ENCODE measurements at places on chromosomes 7 and 10. TPM values are rescaled to one million over a fixed set of nuclear protein-coding genes. Genes with fewer than 3 reads are reported as not detected.

Gene LRRC18
- total RNA-seq = not detected

Gene CALHM1
- total RNA-seq = not detected

Gene ACBD7
- total RNA-seq = 2.2 TPM

Gene CPN1
- total RNA-seq = not detected

Gene FBXL13
- 4.4 TPM for total RNA-seq

Gene FOXK1
- 31.3 TPM for total RNA-seq

Gene GNG11
- total RNA-seq = 48.0 TPM

Gene BLNK
- total RNA-seq = not detected

Gene HMX2
- not detected for total RNA-seq

Gene SORCS1
- total RNA-seq = not detected

Gene CPVL
- 6.1 TPM for total RNA-seq

All from cardiac ventricle fibroblast (primary cell).